ENCODE measurements at places on chromosomes 1 and 21.

- DNase-seq, result no peak
Measured at GRCh38 chr1:17573518-17574041, 34.1 kb downstream of the ARHGEF10L start.

DNA sequence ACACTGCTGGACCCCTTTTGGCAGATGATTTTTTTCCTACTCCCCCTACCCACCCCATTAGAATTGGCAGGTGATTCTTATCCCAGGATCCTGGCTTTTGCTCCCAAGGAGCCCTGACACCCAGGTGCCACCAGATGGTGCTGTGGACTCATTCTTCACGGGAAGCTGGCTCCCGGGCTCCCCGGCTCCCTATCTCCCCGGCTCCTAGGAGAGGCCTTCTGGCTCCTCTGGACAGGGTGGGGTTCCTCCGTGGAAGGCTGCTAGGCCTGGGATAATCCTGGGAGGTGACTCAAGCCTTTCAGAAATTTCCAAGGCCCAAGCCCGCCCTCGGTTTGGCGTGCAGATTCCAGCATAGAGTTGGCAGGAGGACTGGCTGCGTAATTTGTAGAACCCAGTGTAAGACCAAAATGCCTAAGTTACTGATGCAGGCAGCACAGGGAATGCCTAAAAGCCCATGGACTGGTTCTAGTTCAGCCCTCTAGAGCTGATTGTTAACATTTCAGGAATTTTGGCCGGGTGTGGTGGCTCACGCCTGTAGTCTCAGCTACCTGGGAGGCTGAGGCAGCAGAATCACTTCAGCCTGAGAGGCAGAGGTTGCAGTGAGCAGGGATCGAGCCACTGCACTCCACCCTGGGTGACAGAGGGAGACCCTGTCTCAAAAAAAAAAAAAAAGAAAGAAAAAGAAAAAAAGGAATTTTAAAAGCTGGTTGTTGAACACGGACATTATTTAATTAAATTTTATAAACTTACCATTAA lies 6.8 kb upstream of the BSDC1 start:
- peak; percentile 27 for DNase-seq

GRCh38 chr1:25502957-25503356 lies 40.4 kb upstream of the LDLRAP1 start:
- no peak for DNase-seq

DNA sequence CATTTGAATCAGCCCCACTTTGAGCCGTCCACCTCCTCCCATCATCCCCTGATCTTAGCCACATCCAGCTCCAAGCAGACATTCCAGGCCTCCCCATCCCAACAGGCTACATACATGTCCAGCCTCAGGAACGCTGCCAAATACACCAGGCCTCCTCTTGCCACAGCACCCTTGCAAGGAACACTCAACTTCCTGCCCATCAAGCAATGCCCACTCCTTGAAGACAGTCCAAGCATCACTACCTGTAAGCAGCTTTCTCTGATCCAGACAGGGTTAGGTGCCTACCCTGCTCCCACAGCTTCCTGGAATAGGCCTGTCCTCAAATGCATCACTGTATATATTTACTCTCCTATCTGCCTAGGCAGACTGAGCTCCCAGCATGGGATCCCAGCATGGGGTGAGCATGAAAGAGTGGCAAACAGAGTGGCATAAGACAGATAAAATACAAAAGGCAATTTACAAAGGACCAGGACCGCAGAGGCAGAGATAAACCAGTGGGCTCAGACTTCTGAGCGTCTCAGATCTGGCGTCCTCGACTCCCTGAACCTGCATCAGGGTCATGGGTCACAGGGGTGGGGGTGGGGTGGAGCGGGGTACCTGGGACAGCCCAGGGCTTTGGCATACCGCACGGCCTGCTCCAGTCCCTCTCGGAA lies 816 bp downstream of the HYI start:
- DNase-seq, result no peak

DNA sequence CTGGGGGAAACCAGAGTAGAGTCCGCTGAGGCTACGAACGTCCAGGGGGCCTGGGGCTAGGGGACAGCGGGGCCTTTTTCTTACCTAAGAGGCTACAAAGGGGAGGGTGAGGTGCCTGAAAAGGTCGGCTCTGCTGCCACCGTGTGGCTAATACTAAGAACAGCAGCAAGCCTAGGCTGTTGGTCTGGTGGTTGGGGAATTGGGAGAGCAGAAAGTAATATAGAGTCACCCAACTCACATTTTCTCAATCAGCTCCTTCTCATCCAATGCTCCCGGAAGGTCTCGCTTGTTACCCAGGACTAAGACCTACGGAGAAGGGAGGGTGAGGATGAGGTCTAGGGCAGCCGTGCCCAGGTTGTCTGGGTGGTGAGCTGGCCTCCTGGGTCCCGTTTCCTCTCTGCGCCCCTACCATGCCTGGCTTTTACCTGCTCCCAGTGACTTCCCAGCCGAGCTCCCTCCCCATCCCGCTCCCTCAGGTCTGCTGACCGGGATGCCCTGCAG lies 9.3 kb downstream of the ARL8A start:
- DNase-seq, result peak; percentile 37

DNA sequence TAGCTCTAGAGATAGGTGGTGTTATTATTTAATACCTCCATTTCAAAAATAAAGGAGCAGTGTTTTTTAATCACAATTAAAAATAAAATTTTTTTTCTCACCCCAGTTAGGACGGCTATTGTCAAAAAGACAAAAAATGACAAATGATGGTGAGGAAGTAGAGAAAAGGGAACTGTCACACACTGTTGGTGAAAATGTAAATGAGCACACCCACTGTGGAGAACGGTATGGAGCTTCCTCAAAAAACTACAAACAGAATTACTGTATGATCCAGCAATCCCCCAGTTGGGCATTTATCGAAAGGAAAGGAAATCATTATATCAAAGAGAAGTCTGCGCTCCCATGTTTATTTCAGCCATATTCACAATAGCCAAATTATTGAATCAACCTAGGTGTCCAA lies 148.7 kb upstream of the NR5A2 start:
- no peak for DNase-seq

GRCh38 chr1:42962641-42963377 lies 4.1 kb upstream of the SLC2A1 start:
- DNase-seq, result no peak

- no peak for DNase-seq
Measured at GRCh38 chr1:176692431-176692830, 229.5 kb downstream of the PAPPA2 start.

GRCh38 chr1:97006044-97006661 lies 284.6 kb downstream of the PTBP2 start:
- no peak for DNase-seq

- DNase-seq, result no peak
Measured at GRCh38 chr1:89312572-89312971, 39.9 kb upstream of the GBP5 start.

- no peak for DNase-seq
Measured at GRCh38 chr21:35484851-35485250, 435.7 kb upstream of the RUNX1 start.

- DNase-seq, result peak; percentile 28
Measured at GRCh38 chr1:161020509-161021164, at the start of gene F11R. TSS of gene F11R (minus strand) at chr1:161021152. CDS start at chr1:161021073, 79 bp downstream.

- DNase-seq, result no peak
Measured at GRCh38 chr1:212073490-212073889, 37.9 kb downstream of the DTL start.

GRCh38 chr1:234750922-234751627 lies 141.1 kb upstream of the IRF2BP2 start:
- DNase-seq, result no peak
